Activated CD4-positive, CD25-positive, alpha-beta regulatory T cell treated with anti-CD3 and anti-CD28 coated beads, Interleukin-2, amount 50 U/mL, for 24 hours (primary cell): ENCODE measurements at places on chromosomes 5 and 9.

- no peak for ATAC-seq
Measured at GRCh38 chr9:124600407-124600806, 93.2 kb upstream of the NR5A1 start.

DNA sequence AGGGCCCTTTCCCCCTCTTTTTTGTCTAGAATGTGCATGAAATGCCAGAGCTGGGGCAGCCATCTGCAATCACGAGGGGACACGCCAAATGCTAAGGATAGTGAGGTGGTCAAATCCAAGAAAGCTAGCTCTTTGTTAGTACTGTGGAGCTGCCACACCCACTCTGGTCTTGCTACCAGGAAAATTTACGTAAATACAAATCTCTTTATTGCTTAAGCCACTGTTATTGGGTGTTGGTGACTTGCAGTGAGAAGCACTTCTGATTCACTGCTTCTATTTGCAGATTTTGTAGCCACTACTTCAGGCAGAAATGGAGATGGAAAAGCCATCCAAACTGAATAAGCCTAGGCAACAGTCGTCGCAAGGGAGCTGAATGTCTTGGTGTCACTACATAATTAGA lies 25.6 kb upstream of the SUSD1 start:
- ATAC-seq, result no peak

DNA sequence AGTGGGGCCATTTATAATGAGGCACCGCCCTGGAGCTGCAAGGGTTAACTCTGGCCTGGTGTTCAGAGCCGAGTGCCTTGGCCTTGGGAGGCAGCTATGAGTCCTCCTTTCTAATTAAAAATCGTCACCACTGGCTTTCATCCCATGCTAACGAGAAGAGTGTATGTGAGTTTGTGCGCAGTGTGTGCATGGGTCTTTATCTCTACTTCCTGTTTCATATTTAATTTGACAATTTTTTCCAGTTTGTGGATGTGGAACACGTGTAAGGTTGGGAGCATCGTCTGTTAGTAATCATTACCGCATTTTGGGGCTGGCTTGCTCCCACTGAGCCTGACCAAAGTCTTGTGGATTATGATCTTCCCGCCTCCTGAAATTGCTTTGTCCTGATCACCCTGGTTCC lies 76.4 kb downstream of the NDFIP1 start:
- ATAC-seq, result no peak

DNA sequence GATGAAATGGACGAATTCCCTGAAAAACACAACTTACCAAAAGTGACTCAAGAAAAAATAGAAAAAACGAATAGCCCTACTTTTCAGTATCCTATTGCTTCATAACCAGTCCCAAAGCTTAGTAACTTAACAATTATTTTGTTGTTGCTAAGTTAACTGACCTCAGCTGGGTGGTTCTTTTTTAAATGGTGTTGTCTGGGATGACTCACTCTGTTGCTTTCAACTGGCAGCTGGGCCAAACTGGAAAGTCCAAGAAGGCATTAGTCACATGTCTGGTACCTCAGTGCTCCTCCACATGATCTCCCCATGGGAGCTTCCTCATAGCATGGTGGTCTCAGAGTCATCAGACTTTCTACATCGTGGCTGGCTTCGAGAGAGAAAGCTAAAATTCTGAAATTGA lies 47.8 kb upstream of the ADAMTS2 start:
- ATAC-seq, result no peak

DNA sequence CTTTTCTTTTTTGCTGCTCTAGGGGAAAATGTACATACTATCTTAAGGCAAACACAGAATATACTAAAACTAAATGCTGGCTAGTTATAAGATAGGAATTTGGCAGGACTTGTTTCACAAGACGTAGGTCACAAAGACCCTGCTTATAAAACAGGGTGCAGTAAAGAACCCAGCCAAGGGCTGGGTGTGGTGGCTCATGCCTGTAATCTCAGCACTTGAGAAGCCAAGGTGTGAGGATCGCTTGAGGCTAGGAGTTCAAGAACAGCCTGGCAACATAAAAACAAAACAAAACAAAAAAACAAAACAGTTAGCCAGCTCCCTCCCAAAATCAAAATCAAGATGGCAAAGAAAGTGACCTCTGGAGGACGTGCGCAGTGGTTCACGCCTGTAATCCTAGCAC lies 49.5 kb upstream of the DENND4C start:
- ATAC-seq, result no peak

- ATAC-seq, result no peak
Measured at GRCh38 chr9:81759680-81760215, 70.4 kb upstream of the TLE1 start.

DNA sequence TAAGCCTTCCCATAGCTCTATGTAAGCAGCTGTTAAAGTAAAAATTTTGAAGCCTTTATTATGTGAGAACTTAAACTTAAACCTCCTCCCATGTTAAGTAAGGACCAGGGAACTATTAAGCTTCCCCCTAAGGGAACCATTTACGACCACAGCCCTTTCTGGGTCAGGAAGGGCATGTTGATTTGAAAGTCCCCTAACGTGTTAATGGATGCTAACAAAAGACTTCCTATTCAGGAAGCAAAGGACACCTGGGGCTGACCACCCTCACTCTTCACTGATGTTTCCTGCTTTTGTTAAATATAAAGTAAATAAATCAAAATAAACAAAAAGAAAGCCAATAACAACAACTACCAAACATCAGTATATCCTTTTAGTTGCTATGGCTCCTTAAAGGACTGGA lies 170.6 kb upstream of the RFX3 start:
- no peak for ATAC-seq

DNA sequence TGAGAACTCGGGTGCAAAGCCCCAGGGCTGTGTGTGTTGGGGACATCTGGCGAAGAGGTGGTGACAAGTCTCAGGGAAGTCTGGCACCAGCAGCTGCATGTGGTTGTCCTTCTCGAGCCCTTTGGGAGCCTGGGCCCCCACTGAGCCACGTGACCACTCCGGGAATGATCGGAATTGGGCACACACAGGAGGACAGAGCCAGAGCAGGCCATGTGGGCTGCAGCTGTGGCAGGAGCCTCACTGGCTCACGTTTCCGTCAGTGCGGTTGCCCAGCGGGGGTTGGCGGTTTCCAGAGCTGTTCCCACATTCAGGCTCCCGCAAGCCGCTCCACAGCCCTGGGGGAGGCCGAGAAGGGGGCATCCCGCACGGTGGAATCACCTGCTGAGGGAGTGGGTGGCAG lies 6.8 kb upstream of the CEL start:
- no peak for ATAC-seq

DNA sequence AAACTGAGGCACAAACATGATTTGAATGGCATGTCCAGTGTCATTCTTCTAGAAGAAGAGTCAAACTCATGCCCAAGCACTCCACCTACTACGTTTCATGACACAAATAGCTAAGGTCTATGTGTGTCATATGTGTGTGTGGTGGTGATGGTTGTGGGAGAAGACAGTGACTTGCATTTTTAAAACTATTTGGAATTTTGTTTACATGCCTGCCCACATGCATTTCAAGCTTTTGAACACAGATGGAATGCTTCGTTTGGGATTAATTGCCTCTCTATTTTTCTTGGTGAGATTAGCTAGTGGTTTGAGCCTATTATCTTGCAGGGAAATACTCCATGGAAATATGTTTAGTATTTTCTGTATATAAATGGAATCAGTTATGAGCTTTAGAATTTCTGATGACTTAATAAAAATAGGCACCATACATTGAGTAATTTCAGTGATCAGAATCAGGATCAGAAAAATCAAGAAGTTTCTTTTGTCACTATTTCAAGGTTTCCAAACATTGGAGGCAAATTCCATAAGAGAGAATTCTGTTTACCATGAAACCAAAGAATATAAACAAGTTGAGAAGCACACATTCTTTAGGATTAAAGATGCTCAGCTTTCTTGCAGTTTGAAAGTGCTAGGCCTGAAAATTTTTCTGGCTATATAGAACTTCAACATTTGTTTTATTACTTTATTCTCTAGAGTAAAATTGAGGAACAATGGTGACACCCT lies 260.3 kb upstream of the SEMA6A start:
- ATAC-seq, result no peak

GRCh38 chr5:169015991-169016390 lies 284.9 kb downstream of the SLIT3 start:
- ATAC-seq, result no peak

GRCh38 chr5:123371575-123372179 lies 51.5 kb downstream of the CEP120 start:
- ATAC-seq, result no peak

DNA sequence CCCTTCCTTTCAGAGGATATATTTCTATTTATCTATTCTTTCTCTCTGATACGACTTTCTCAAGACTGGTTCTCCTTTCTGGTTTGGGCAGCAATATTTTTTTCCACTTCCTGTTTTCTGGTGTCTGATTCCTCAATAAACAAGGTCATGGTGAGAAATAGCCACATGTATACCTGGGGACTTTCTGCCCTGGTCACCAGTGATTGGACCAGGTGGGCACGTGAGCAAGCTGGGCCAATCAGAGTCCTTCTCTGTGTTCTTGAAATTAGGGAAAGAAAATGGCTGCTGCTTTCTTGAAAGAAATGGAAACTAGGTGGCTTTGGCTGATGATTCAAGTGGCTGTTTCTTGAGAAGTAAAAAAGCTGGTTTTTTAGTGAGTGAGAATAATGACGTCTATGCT lies 18.4 kb upstream of the GSN start:
- ATAC-seq, result no peak

DNA sequence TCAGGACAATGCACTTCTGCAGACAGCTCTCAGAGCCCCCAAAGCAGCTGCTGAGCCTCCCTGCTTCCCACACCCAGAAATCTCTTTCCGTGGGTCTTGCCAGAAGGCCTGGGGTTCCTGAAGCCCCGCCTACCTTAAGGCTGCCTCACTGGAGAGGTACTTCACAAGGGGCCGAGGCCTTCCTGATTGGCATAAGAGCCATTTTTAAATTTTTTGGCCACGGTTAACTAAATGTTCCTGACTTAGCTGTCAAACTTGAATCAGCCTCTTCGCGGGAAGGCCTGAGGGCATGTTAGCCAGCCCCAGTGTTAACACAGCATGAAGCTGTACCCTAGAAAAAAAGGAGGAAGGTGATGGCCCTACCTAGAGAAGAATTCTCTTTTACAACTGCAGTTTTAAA lies 20.7 kb upstream of the EPB41L4B start:
- no peak for ATAC-seq

DNA sequence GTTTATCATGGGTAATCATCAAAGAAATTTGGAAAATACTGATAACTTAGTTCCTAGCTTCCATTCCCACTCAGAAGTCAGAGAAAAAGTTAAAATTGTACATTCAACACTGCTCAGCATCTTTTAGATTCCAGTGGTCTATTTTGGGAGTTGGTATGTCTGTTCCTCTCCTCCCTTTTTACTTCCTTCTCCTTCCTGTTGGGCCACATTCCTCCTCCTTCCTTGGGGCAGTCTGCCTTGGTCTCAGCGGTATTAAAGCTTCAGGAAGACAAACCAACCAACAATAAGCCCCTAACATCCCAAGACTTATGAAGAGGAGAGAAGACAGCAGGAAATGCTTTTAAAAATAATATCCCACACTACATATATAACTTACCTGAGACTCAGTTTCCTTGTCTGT lies 49.9 kb upstream of the SSBP2 start:
- ATAC-seq, result no peak

DNA sequence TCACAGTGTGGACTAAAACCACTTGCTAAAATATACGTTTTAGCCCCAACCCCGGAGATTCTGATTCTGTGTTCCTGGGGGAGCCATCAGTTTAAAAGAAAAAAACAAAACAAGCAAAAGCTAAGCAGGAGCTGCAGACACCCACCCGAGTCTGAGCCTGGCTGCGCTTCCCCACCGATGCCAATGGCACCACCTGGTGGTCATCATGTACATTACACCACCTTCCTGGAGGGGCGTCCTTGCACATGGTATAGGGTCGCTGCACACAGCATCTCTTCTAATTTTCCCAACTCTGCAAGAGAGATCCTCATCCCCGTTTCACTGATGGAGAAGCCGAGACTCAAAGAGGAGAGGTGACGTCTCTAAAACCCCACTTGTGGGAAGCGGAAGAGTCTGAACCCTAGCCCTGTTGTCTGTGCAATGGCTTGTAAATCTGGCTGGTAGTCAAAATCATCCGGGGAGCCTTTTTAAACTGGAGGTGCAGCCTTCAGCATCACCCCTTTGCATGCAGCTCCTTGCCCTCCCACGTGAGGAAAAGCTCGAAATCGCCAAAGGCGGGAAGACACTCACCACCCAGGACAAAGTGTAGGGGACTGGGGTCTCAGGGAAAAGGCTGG lies 23.1 kb upstream of the CNOT6 start:
- peak; percentile 48 for ATAC-seq

- no peak for ATAC-seq
Measured at GRCh38 chr9:83367326-83367725, 170.9 kb downstream of the FRMD3 start.

DNA sequence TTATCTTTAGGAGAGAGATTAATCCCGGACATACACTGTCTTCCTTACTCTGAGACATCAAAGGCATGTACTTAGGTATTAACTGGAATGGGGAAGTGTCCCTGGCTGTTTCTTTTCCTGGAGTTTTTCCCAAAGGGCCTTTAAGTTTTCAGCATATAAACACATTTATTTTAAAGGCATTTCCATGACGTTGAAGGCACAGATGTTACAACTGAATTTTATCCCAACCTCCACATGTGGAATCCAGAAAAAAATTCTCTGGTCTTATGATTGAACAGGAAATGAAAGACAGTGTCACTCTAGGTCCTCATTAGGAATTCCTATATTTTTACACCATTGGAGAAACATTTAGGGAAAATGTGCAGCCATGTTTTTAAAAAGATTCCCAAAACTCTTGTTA lies 41.6 kb upstream of the SHOC1 start:
- no peak for ATAC-seq

DNA sequence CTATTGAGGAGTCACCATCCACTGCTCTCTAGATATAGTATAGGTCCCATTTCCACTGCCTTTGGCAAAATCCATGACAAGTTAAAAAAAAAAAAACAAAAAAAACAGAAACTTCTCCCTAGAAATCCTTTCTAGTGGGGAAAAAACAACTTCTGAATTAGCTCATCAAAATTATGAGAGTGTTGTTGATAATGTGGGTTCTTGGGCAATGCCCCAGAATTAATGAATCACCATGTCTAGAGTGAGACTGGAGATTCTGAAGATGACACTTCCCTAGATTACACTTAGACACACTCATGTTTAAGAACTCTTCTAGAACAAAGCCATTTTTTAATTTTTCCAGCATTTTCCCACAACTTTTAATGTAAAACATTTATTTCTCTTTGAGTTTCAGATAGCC lies 728.0 kb upstream of the C9orf72 start:
- no peak for ATAC-seq

DNA sequence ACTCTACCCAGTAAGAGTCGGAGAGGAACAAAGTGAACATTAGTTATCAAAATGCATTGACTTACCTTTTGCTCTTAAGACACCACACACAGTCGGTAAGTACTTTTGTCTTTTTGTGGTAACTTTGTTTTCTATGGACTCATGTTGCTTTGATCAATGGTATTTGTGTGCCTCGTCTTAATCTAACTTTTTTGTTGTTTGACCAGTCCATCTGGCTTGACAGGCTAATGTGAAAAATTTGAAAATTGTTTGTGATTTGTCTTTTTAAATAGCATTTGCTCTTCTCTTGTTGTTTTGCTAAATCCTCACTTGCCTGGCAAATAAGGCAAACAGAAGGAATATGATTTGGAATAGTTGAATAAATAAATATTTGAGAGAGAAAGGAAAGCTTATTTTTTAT lies 71.4 kb upstream of the CHD1 start:
- ATAC-seq, result no peak

GRCh38 chr9:76415731-76416130 lies 21.5 kb upstream of the RFK start:
- ATAC-seq, result no peak

GRCh38 chr5:142439207-142439860 lies 114.5 kb upstream of the SPRY4 start:
- no peak for ATAC-seq

GRCh38 chr5:80725446-80725845 lies 70.7 kb upstream of the DHFR start:
- no peak for ATAC-seq

- ATAC-seq, result no peak
Measured at GRCh38 chr5:55993013-55993412, 1.8 kb downstream of the IL6ST start.
